ENCODE measurements at places on chromosomes 3 and 15.

DNA sequence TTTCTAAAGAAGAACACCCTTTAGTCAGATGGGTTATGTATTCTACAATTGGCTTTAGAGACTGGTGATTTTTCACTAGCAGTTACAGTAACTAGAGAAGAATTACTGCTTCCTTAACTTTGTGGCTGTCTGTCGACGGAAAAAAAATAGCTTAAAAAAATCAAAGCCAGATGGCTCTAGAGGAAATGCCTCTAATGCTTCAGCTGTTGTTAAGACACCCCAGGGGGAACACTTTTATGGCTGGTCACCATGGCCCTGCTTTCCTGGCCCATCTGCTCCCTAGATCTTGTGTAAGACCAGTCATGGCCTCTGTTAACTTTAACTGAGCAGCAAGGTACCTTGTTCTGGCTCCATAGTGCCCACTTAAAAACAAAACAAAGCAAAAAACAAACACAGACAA, 198.6 kb upstream of the PLSCR5 start:
- no peak for DNase-seq

DNA sequence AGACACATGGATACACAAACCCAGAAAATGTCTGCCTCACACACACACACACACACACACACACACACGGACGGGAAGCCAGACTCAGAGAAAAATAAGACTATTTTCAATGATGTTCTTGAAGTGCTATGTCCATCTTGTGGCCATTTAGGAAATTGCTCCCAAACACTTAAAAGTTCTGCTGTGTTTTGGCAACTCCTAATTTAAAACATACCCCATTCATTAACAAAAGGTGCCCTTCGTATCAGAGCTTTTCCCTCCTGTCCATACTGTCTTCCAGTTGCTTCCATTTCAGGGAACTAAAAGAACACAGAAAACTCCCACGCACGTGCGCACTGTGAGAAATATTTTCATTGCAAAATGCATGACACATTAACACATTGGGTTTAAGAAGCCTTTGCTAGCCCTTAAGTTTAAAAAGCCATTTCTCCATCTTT, 44.6 kb downstream of the SLC12A1 start:
- DNase-seq, result peak; percentile 60

GRCh38 chr3:99172736-99173657, 271.5 kb upstream of the DCBLD2 start:
- peak; percentile 46 for DNase-seq

DNA sequence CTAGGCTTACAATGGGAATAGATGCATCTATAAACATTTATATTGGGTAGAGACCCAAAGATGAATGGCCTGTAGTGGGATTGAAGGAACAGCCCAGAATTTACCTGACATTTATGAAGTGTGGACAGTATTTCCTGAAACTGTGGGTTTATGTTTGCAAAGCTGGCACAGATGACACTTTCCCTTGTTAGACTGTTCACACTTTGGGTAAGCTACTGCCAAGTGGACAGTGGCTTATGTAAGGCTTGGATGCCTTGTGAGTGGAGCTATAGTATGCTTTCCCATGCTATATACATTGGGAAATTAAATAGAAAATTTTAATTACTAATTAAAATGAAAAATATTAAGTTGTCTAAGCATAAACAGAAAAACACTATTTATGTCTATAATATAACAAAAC, 48.5 kb downstream of the STARD9 start:
- DNase-seq, result no peak

DNA sequence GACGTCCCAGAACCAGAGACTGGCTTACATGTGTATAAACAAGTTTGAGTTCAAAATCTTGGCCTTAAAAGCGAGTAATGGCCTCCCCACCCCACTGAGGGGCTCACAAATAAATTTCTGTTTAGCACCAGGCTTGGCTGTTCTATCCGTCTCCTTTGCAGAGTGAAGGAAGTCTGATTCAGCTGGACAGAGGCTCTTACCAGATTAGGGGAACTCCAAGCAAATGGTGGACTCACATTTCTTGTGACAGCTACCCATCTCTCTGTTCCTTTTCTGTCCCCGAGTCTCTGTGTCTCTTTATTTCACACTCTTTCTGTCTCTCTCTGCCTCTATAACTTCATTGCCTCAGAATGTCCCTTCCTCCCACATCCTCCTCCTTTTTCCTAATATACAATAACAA, 62.7 kb downstream of the DGKG start:
- no peak for DNase-seq

GRCh38 chr15:38888701-38889221, 324.1 kb upstream of the RASGRP1 start:
- DNase-seq, result no peak

GRCh38 chr15:48963524-48964113, at the start of gene SHC4:
TSS of gene SHC4 (minus strand) at chr15:48963919. CDS start at chr15:48963015, 904 bp downstream.
- DNase-seq, result peak; percentile 83

DNA sequence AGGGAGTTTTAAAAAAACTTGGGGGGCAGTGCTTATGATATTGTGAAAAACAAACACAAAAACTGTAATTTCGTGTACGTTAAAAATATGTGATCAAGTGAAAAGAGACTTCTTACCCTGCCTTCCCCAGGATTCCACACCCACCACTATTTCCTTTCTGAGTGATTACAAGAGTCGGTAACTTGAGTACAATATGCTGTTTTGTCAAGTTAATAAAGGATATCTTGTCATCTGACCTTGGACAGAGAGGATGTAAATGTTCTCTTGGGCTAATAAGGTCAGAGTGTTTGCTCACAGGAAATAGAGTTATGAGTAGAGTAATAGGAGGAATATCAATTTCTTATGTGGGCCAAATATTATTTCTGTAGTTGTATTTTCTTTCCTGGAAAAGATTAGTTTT, 68.1 kb downstream of the NOX5 start:
- no peak for DNase-seq

DNA sequence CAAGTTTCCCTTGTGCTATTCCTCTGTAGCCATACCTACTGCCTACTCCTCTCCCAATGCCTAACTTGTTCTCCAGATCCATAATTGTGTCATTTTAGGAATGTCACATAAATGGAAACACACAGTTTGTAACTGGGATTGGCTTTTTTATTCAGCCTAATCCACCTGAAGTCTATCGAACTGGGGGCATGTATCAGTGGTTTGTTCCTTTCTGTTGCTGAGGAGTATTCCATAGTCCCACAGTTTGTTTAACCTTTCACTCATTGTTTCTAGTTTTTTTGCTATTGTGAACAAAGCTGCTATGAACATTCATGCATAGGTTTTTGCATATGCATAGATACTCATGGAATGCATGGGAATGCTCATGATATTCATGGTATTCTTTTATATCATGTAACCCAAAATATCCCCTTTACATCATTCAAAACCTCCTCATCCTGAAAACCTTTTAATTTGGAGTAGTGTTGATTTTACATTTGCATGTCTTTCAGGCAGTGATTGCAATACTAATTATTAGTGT, 25.9 kb upstream of the LRRC34 start:
- DNase-seq, result no peak

DNA sequence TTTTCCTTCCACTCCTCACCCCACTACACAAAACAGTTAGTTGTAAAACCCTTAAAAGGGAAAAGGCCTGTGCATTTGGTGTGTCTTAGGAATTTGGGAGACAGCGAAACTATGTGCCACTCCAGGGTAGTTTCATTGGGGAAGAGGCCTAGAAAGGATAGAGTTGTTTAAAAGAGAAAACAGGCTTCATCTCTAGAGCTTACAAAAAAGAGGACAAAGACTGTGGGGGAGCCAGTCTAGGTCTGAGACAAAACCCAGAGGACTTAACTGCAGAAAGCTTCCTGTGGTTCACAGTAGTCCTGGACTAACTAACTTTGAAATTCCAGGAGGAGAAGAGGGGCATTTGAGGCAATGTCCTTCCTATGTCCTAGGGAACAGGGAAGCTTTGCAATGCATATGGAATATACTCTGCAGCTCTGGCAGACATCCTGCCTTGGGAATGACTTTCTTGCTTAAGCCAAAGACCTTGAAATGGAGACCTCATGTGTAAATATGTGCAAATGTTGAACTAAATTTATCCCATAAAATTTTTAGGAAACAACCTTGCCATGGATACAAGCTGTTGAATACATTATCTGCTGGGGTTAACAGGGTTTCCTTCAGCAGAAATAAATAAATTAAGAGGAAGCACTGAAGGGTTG, 159.4 kb downstream of the LSAMP start:
- DNase-seq, result no peak

DNA sequence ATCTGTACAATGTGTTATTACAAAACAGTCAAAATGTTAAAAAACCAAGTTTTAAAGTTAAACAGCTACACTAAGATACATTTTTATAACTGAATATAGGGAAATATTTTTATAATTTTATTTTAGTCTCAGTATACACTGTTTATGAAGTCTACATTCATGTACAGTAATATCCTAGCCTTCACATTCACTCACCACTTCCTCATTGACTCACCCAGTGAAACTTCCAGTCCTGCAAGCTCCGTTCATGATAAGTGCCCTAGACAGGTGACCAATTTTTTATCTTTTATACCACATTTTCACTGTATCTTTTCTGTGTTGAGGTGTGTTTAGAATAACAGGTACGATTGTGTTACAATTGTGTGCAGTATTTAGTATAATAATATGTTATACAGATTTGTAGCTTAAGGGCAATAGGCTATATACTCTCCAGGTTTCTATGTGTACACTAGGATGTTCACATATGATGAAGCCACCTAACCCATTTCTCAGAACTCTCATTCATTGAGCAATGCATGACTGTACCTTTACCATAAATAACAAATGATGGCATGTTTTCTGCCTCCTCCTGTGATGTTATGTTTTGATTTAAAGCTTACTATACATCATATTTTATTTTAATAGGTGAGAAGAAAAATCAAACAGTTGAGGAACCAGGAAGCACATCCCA, 388.4 kb upstream of the NDN start:
- DNase-seq, result no peak

DNA sequence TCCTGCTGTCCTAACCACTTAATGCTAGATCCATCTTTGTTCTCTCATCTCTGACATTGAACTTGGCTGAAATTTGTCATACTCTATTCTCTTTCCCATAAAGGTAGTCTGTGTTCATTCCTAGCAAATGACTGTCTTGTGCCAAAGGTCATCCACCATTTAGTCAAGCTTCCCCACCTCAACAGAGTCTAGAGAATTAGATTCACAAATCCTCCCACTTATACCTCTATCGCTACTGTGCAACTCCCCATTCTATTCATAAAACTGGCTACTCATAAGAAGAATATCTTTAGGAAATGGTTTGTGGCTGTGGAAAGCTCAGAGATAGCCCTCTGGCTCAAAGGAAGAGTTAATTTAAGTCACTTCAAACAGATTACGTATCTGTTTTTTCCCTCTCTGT, 59.7 kb upstream of the MBNL1 start:
- DNase-seq, result no peak

- no peak for DNase-seq
These were observed 154.6 kb downstream of the B3GALNT1 start for GRCh38 chr3:160950542-160950941.

DNA sequence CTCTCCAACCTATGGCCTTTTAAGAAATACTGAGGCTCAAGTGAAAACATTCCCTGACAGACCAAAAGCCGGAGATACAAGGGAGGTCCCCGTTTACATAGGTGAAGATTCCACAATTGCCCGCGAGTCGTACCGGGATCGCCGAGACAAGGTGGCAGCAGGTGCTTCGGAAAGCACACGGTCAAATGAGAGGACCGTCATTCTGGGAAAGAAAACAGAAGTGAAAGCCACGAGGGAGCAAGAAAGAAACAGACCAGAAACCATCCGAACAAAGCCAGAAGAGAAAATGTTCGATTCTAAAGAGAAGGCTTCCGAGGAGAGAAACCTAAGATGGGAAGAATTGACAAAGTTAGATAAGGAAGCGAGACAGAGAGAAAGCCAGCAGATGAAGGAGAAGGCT, 24.8 kb downstream of the SYNM start:
- no peak for DNase-seq

GRCh38 chr15:78906316-78906620, 33.6 kb downstream of the MORF4L1 start:
- peak; percentile 60 for DNase-seq

DNA sequence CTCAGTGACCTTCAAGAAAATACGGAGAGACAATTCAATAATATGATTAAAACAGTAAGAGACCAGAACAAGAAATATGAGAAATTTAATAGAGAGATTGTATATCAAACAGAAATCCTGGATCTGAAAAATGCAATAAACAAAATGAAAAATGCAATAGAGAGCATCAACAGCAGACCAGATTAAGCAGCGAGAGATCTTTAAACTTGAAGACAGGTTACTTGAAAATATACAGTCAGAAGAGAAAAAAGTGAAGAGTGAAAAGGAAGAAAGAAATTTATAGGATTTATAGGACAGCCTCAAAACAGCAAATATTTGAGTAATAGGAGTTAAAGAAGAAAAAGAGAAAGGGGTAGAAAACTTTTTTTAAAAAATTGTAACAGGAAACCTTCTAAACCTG, 813.9 kb upstream of the GRM7 start:
- no peak for DNase-seq

GRCh38 chr3:25432176-25432720, 4.2 kb downstream of the RARB start:
- DNase-seq, result no peak

GRCh38 chr15:80447077-80447476, 42.9 kb downstream of the ARNT2 start:
- DNase-seq, result no peak

DNA sequence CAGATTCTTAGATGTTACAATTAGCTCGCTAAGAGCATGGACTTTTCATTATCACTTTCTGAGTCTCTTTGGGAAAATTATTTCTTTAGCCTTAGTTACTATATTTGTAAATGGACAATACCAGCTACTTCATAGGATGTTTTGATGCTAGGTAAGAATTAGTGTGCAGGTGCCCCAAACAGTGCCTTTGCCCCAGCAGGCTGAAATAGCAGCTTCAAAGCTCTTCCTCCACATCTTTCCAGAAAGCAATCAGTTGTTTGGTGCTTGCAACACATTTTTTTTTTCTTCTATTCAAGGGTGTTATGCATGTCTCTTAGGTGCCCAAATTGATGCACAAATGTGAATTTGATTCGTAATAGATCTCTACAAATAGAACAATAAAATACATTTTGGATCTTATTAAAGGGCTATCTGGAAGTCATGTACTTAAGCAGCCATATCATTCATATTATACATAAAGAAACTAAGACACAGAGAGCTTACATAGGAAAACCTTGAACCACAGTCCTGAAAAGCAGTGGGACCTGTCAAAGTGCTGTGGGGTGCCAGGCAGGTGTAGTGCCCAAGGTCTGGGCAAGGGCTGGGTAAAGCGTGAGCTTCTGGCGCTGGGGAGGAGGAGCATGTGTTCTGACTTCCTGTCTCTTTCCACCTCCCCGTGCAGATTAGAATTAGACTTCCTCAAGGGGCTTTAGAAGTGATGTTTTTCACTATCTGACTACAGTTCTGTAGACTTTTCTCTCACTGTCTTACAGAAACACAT, 62.9 kb downstream of the FNDC3B start:
- no peak for DNase-seq

DNA sequence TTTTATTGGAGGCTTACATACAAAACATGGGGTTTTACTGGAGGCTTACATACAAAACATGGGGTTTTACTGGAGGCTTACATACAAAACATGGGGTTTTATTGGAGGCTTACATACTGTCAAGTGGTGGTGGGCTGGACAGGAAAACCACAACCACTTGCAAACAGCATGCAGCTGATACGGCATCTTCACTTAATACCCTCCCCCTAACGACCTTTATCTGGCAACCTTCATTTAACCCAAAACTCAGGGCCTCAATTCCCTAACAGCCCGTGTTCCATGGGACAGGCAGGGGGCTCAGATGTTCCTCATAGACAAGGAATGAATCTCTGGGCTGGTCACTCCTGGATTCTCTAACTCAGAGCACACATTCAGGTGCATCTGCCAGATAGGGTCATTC, 137.1 kb downstream of the CD47 start:
- no peak for DNase-seq

GRCh38 chr3:160127308-160127707, 97.9 kb upstream of the C3orf80 start:
- DNase-seq, result no peak

- no peak for DNase-seq
These were observed 68.8 kb upstream of the DLG1 start for GRCh38 chr3:197367081-197367780.

Data from left cardiac atrium (tissue), 4 donors.